Dorsolateral prefrontal cortex (tissue), 122 donors: ENCODE measurements at places on chromosomes 4 and X. TPM values are rescaled to one million over a fixed set of nuclear protein-coding genes. Genes with fewer than 3 reads are reported as not detected.

GRCh38 chrX:121949041-121949760 is 901.8 kb downstream of the GLUD2 start:
- no peak for DNase-seq

- DNase-seq = no peak
These were observed 91.4 kb downstream of the GABRB1 start for GRCh38 chr4:47122592-47123291.

DNA sequence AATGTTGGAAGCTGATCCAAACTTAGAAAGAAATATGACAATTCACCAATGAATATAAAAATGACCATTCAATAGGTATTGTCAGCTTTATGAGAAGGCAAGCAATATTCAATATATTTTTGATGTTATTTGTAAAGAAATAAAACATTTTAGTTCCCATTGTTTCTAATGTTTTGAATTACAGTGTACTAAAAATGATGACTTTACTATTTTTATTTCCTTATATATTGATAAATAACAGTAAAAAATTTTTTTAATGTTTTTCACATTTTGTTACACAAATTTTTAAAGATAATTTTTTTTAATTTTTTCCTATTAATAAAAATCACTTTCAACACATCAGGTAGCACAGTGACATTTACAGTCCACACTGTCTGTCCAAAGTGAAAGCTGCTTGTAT is 565.5 kb upstream of the FAM241A start:
- DNase-seq = no peak

DNA sequence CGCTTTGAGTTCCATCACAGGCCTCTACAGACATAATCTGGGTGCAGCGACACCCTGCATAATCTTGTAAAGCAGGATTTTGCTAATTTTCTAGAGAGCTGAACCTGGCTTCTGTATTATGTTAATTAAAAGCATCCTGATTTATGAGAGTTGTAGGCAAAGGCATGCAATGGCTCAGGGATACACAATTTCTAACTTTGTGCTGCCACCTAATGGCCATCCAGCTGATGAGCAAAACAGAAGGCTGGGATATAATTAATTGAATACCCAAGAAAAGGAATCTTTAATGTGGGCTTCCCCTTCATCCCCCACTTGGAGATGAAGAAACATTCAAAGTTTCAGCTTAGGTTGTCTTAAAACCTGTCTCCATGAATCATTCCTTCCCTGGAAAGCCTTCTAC is 78.1 kb downstream of the BMP15 start:
- DNase-seq = no peak

- no peak for DNase-seq
These were observed 85.4 kb downstream of the FAM13A start for GRCh38 chr4:88971536-88971935.

The OPHN1 gene
- total RNA-seq = 30.6 TPM

The PF4V1 gene
- not detected for total RNA-seq

The REPS2 gene
- 79.5 TPM for total RNA-seq
